ENCODE measurements at places on chromosomes 5 and 9. TPM values are rescaled to one million over a fixed set of nuclear protein-coding genes. Genes with fewer than 3 reads are reported as not detected.

GRCh38 chr9:127520941-127521918 lies 69.9 kb downstream of the LRSAM1 start:
- no peak overlapping the region for H3K27ac ChIP-seq
- no peak for DNase-seq
- peaks cover 7% of the 10 kb centered on the region for H3K36me3 ChIP-seq

DNA sequence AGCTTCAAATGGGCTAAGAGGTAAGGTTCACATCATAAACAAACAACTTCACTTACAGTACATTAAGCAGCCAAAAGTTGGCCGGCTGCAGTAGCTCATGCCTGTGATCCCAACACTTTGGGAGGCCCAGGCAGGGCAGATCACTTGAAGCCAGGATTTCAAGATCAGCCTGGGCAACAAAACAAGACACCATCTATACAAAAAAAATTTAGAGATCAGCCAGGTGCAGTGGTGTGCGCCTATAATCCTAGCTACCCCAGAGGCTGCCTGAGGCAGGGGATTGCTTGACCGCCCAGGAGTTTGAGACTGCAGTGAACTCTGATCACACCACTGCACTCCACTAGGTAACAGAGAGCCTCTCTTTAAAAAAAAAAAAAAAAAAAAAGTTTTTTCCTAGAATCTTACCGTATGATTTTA lies 16.9 kb downstream of the UBTD2 start:
- H3K4me1 ChIP-seq = peaks cover 12% of the 10 kb centered on the region
- H3K36me3 ChIP-seq = no peaks in the 10 kb centered on the region
- H3K4me3 ChIP-seq = no peak overlapping the region
- no peak overlapping the region for H3K27ac ChIP-seq

PKD2L2 gene
- total RNA-seq = not detected

GRCh38 chr5:36150676-36151433 lies 832 bp downstream of the LMBRD2 start:
- H3K4me3 ChIP-seq = peak overlapping the region; percentile 98
- peaks cover 20% of the 10 kb centered on the region for H3K4me1 ChIP-seq

DNA sequence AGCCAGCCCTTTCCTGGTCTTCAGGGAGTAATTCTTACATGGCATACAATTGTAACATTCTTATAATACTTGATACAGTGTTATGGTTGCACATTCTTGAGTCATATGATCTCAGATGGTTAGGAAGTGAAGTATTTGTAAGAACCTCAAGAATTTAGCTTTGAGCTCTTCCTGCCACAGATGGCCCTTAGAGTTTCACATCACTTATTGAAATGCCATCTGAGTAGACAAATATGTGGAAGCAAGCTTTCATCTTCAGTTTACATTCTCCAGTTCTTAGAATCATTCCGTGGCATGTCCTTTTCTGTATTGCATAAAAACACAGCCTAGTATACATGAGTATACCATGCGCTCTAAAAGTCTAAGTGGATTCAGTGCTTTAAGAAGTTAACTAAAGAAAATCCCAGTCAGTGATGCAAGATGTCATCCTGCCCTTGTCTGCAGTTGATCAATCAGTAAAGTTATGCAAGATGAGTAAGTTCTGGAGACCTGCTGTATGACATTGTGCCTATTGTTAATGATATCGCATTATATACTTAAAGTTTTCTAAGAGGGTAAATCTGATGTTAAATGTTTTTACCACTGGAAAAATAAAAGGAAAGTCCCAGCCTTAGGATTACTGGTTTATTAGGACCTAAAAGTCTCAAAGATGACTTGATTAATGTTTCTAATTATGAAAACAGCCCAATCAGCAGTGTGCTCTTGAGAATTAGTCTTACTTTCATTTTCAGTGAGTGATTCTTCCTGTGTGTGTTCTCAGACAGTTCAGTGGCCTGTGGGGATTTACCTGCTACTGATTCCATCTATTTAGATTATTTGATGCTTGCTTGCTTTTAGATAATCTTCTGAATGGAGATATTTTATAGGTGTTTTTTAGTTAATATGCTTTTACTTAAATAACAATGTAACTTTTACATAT lies 29.4 kb downstream of the RHOBTB3 start:
- H3K27ac ChIP-seq = no peak overlapping the region
- no peak for DNase-seq
- peaks cover 17% of the 10 kb centered on the region for H3K4me1 ChIP-seq
- no peak overlapping the region for H3K4me3 ChIP-seq
- H3K36me3 ChIP-seq = no peaks in the 10 kb centered on the region

GRCh38 chr5:170631466-170632195 lies 127.8 kb downstream of the KCNIP1 start:
- H3K27ac ChIP-seq = no peak overlapping the region
- no peaks in the 10 kb centered on the region for H3K36me3 ChIP-seq
- H3K4me3 ChIP-seq = no peak overlapping the region
- peaks cover 42% of the 10 kb centered on the region for H3K4me1 ChIP-seq

- H3K4me1 ChIP-seq = no peaks in the 10 kb centered on the region
- no peaks in the 10 kb centered on the region for H3K36me3 ChIP-seq
- no peak overlapping the region for H3K27ac ChIP-seq
- DNase-seq = no peak
- H3K4me3 ChIP-seq = no peak overlapping the region
These were observed 516.6 kb downstream of the RAB3C start for GRCh38 chr5:59099270-59099994.

AIF1L gene
- 16.7 TPM for total RNA-seq

KCNV2 gene
- total RNA-seq = not detected

DAB2IP gene
- 32.9 TPM for total RNA-seq

DRD1 gene
- not detected for total RNA-seq

- no peaks in the 10 kb centered on the region for H3K4me1 ChIP-seq
- no peak overlapping the region for H3K4me3 ChIP-seq
- H3K36me3 ChIP-seq = no peaks in the 10 kb centered on the region
- H3K27ac ChIP-seq = no peak overlapping the region
- no peak for DNase-seq
These were observed 1104.8 kb upstream of the C9orf72 start for GRCh38 chr9:28678097-28678496.

GRCh38 chr9:120403543-120403856 lies 176.5 kb downstream of the CDK5RAP2 start:
- no peaks in the 10 kb centered on the region for H3K4me1 ChIP-seq
- no peak for DNase-seq
- peaks cover 4% of the 10 kb centered on the region for H3K36me3 ChIP-seq
- no peaks in the 10 kb centered on the region for H3K27me3 ChIP-seq
- no peak overlapping the region for H3K27ac ChIP-seq

CDC14B gene
- 9.2 TPM for total RNA-seq

DNA sequence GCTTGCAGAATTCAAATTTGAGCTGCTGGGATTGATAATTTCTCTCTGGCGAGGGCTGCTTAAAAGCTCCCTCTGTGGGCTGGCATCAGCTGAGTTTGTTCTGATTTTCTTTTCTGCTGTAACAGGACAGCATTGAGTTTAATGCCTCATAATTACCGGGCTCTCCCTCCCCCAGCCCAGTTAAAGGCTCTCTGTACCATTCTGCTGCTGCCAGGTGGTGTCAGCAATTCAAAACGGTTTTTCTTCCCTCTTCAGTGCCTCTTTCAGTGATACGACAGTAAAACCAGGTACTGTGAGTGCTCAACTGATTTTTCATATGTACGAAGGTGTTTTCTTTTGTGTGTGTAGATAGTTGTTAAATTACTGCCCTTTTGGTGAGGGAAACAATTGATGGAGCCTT lies 509.3 kb upstream of the CTNND2 start:
- H3K27ac ChIP-seq = no peak overlapping the region
- DNase-seq = no peak
- peaks cover 2% of the 10 kb centered on the region for H3K27me3 ChIP-seq
- no peaks in the 10 kb centered on the region for H3K4me1 ChIP-seq

TMEM161B gene
- total RNA-seq = 21.5 TPM

- no peak overlapping the region for H3K27ac ChIP-seq
- H3K27me3 ChIP-seq = peaks cover 7% of the 10 kb centered on the region
- no peaks in the 10 kb centered on the region for H3K36me3 ChIP-seq
- no peak for DNase-seq
These were observed 51.7 kb downstream of the JADE2 start for GRCh38 chr5:134577022-134577795.

NEUROG1 gene
- 222 TPM for total RNA-seq

- no peaks in the 10 kb centered on the region for H3K36me3 ChIP-seq
- peaks cover 32% of the 10 kb centered on the region for H3K4me1 ChIP-seq
- H3K27ac ChIP-seq = peak overlapping the region; percentile 60
- H3K27me3 ChIP-seq = peaks cover 2% of the 10 kb centered on the region
- no peak for DNase-seq
These were observed 186.6 kb upstream of the ADAMTS16 start for GRCh38 chr5:4953576-4953975.

DNA sequence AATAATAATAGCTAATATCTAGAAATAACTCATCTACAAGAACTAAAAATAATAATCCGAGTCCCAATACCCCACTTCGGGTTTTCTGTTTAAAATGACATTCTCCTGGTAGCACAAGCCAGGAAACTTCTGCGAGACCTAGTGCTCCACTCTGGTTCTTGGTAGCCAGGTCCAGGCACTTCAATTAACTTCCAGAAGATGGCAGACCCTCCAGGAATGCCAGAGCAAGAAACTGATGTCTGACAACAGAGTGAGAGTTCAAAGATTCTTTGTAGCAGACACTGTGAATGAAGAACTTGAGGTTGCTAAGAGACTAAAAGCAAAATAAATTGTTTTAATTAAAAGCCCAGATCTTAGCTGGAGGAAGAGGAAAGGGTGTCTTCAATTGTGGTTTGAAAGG lies 1963.3 kb upstream of the CDH9 start:
- no peaks in the 10 kb centered on the region for H3K4me1 ChIP-seq
- no peak overlapping the region for H3K27ac ChIP-seq
- no peak for DNase-seq
- no peaks in the 10 kb centered on the region for H3K36me3 ChIP-seq
- no peaks in the 10 kb centered on the region for H3K27me3 ChIP-seq
- no peak overlapping the region for H3K4me3 ChIP-seq

CAVIN4 gene
- 32.9 TPM for total RNA-seq

DNA sequence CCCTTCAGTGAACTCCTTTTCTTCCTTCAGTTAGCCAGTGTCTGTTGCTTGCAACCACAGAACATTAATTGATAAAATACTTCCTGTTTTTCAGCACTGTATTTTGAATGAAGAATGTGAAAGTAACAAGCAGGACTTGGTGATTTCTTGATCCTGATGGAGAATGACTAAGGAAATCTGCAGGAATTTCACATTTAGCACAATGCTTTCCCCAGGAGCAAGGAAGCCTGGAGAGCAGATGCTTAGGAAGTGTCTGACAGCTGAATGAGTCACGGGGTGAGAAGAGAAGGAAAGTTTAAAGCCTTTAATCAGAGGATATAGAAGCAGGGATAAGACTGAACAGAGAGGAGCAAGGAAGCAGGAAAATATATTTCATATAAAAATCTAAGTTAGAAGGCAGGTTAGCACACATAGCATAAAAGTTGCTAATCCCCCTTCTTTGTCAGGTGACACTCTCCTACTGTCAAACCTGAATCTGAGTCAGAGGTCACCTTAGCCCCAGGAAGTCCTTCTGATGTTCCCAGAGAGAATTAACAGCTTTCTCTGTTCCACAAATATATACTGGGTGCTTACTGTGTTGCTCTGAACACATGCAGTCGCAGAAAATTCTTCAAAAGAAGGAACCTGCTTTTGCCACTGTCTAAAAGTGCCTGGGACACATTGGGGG lies 59.7 kb downstream of the GNA14 start:
- H3K27me3 ChIP-seq = peaks cover 2% of the 10 kb centered on the region
- DNase-seq = no peak
- H3K36me3 ChIP-seq = no peaks in the 10 kb centered on the region
- no peak overlapping the region for H3K4me3 ChIP-seq
- H3K27ac ChIP-seq = no peak overlapping the region

DNA sequence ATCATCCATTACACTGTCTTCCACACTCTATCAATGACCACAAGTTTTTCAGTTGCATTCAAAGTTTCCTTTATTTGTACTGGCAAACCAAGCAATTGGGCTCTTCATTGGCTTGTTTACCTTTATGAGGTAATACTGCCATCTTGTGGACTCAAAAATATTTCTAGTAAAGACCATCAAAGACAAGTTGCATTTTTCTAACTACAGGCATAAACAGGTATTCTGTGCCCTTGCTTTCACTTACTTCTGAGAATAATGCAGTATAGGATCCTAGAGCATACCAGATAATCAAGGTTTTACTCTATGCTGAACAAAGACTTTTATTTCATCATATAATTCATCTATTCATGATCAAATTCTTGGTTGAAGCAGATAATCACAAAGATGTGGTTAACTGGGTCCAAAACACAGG lies 173.7 kb upstream of the POU5F2 start:
- H3K4me3 ChIP-seq = no peak overlapping the region
- H3K36me3 ChIP-seq = no peaks in the 10 kb centered on the region
- H3K27ac ChIP-seq = no peak overlapping the region
- DNase-seq = no peak

EXOSC2 gene
- total RNA-seq = 43.3 TPM

GRCh38 chr5:41410737-41411136 lies 99.7 kb downstream of the PLCXD3 start:
- no peak overlapping the region for H3K27ac ChIP-seq
- H3K36me3 ChIP-seq = no peaks in the 10 kb centered on the region
- no peaks in the 10 kb centered on the region for H3K27me3 ChIP-seq
- DNase-seq = no peak
- H3K4me1 ChIP-seq = no peaks in the 10 kb centered on the region

DNA sequence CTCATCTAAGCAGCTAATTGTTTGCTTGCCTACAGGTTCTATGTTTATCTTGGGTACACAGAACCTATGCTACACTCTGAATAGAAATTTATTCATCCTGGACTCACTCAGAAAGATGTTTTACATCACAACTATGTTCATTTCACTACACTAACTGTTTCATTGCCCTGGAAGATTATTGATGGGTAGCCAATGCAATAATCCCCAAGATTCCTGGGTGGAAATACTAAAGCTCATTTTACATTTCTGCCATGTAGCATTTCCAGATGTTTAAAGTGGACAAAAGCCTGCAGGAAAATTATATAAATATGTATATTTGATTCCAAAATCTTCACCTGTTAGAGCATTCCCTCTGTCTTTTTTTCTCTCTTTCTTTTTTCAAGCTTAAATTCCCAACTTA lies 51.9 kb upstream of the IL7R start:
- no peak overlapping the region for H3K4me3 ChIP-seq
- no peak for DNase-seq
- H3K4me1 ChIP-seq = peaks cover 13% of the 10 kb centered on the region
- H3K27me3 ChIP-seq = peaks cover 1% of the 10 kb centered on the region
- no peak overlapping the region for H3K27ac ChIP-seq

GRCh38 chr5:89851911-89852310 lies 557.6 kb downstream of the CETN3 start:
- no peak for DNase-seq
- no peak overlapping the region for H3K27ac ChIP-seq
- no peak overlapping the region for H3K4me3 ChIP-seq
- no peaks in the 10 kb centered on the region for H3K27me3 ChIP-seq
- H3K36me3 ChIP-seq = no peaks in the 10 kb centered on the region

PAEP gene
- total RNA-seq = not detected

NKD2 gene
- 41.7 TPM for total RNA-seq

ADAMTSL2 gene
- 1.3 TPM for total RNA-seq

- peaks cover 12% of the 10 kb centered on the region for H3K4me1 ChIP-seq
- peaks cover 1% of the 10 kb centered on the region for H3K27me3 ChIP-seq
- no peak overlapping the region for H3K4me3 ChIP-seq
These were observed 337.5 kb upstream of the ZNF608 start for GRCh38 chr5:125083981-125084380.

Measured in glutamatergic neuron (in vitro differentiated cells).